ENCODE measurements at places on chromosomes 1 and 21.

DNA sequence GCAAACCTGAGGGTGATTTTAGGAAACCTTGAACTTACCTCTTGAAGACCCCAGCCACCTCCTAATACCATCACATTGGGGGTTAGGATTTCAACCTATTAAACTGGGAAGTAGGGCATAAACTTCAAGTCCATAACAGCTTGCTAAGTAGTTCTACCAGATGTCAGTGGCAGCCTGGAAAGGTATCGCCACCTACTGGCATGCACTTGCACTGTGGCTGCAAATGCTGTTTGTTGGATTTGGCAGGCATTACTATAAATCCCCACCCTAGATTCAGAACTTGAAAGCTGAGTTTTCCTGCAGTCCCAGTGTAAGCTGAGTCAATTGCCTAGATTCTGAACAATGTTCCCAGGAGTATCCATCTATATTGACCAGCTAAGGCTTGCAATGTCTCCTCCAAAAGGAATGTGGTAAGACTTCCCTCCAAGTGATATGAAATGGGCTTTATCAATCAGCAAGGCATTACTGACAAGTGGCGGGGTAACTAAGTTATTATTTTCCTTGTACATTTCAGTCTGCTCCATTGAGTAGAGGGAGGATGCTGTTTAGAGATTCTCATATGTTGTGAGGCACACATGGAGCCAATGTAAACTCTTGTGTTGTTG is 474.5 kb downstream of the PTPRC start:
- peak; percentile 6 for DNase-seq
- no peak overlapping the region for H3K27ac ChIP-seq
- no peaks in the 10 kb centered on the region for H3K4me1 ChIP-seq
- no peak overlapping the region for H3K4me3 ChIP-seq
- no peaks in the 10 kb centered on the region for H3K27me3 ChIP-seq

DNA sequence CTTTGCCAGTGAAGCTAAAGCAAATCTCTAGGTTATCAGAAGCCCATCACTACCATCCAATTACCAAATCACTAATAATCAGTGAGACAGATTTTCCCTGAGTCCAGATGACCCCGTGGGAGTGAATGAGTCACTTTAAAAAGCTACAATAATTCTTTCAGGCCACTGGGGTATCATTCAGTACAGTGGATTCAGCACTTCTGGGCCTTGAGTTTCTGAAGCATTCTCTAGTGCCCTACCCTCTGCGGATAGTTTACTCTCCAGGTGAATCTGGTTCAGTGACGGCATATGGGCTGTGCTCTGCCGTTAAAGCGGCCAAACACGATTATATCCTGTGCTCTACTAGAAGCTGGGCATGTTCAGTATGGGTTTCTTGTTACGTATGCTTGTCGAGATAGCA is 26.1 kb downstream of the NR5A2 start:
- H3K27ac ChIP-seq, result peak overlapping the region; percentile 77
- peak; percentile 31 for DNase-seq
- peaks cover 1% of the 10 kb centered on the region for H3K36me3 ChIP-seq
- H3K4me3 ChIP-seq, result no peak overlapping the region

DNA sequence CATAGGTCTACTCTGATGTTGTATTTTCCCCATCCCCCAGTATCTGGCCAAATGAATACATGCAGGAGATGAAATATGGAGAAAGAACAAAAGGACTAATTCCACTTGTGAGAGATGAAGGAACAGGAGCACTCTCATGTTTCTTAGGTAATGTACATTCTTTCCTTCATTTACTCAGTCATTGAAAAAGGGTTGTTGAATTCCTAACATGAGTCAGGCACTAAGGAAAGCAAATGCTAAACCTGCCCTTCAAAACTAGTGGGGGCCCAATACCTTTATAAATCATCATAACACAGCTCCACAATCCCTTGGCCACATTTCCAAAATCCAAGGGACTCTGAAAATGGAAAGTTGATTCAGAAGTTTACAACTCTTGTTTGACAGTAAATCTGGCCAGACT is 94.3 kb downstream of the DIRAS3 start:
- no peak overlapping the region for H3K27ac ChIP-seq
- no peaks in the 10 kb centered on the region for H3K36me3 ChIP-seq
- DNase-seq, result no peak
- H3K4me3 ChIP-seq, result no peak overlapping the region
- no peaks in the 10 kb centered on the region for H3K27me3 ChIP-seq

- no peak for DNase-seq
- no peaks in the 10 kb centered on the region for H3K27me3 ChIP-seq
- H3K4me1 ChIP-seq, result no peaks in the 10 kb centered on the region
- peaks cover 3% of the 10 kb centered on the region for H3K36me3 ChIP-seq
Measured at GRCh38 chr1:52166996-52167753, 25.3 kb downstream of the ZFYVE9 start.

DNA sequence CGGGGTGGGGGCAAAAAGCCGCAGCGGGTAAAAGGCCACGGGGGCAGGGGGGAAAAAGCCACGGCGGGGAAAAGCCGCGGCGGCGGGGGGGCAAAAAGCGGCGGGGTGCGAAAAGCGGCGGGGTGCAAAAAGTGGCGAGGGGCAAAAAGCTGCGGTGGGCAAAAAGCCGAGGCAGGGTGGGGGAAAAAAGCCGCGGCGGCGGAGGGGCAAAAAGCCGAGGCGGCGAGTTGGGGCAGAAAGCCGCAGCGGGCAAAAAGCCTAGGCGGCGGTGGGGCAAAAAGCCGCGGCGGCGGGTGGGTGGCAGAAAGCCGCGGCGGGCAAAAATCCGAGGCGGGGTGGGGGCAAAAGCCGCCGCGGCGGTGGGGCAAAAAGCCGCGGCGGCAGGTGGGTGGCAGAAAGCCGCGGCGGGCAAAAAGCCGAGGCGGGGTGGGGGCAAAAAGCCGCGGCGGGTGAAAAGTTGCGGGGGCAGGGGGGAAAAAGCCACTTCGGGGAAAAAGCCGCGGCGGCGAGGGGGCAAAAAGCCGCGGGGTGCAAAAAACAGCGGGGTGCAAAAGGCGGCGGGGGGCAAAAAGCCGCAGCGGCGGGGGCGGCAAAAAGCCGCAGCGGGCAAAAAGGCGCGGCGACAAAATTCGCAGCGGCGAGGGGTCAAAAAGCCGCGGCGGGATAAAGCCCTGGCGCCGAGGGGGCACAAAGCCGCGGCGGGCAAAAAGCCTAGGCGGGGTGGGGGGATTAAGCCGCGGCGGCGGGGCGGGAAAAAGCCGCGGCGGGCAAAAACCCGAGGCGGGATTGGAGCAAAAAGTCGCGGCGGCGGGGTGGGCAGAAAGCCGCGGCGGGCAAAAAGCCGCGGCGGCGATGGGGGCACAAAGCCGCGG is 3901.2 kb downstream of the SRGAP2C start:
- no peak for DNase-seq
- no peak overlapping the region for H3K4me3 ChIP-seq
- no peaks in the 10 kb centered on the region for H3K36me3 ChIP-seq

GRCh38 chr1:155392898-155393411 is 72.3 kb downstream of the RUSC1 start:
- no peaks in the 10 kb centered on the region for H3K27me3 ChIP-seq
- DNase-seq, result no peak
- H3K4me3 ChIP-seq, result no peak overlapping the region

- no peak for DNase-seq
- peak overlapping the region; percentile 76 for H3K27ac ChIP-seq
- no peaks in the 10 kb centered on the region for H3K27me3 ChIP-seq
- H3K36me3 ChIP-seq, result peaks cover 10% of the 10 kb centered on the region
Measured at GRCh38 chr1:161176468-161177111, 717 bp downstream of the B4GALT3 start.

- no peaks in the 10 kb centered on the region for H3K27me3 ChIP-seq
- no peak overlapping the region for H3K4me3 ChIP-seq
- H3K27ac ChIP-seq, result no peak overlapping the region
- H3K4me1 ChIP-seq, result peaks cover 6% of the 10 kb centered on the region
Measured at GRCh38 chr21:42028766-42029425, 18.7 kb upstream of the ZBTB21 start.

DNA sequence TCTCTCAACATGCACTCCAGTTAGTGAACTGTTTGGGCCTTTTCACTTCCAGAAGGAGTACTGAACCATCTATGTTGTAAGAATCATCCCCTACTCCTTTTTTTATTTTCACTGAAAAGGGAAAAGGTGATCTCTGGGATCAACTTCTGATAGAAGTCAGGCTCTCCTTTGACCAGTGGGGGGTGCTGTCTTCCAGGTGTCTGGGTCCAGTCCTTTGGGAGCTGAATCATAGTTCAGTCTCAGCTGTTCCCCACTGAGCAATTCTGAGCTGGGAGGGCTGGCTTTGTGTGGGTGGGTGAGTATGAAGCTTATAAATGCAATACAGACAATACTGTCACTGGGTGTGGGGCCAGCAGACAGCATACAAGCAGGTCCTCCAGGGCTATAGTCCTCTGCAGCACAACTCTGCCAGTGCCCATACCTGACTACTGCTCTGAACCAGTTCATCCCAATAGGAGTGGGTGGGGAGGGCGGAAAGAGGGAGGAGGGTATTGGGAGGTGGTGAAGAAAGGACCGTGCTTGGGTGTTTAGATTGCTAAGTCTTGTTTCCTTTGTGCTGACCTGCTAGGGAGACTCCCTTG is 12.5 kb upstream of the SARS1 start:
- DNase-seq, result peak; percentile 52
- peaks cover 41% of the 10 kb centered on the region for H3K36me3 ChIP-seq
- no peak overlapping the region for H3K4me3 ChIP-seq

DNA sequence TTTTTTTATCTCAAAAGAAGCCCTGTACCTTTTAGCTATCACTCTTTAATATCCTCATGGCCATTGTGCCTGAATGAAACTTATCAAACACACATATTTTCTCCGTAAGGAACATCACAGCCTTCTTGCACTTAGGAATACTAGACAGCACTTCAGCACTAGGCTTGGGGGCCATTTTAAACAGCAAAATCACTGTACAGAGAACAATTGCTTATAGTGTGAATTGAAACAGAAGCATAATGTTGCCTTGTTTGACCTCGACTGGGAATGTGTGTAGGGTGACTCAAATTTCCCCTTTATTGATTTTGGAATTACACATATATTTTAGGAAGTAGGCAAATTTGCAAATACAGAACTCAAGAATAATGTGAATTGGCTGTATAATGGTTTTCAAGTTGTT is 36.4 kb downstream of the KYAT3 start:
- H3K27me3 ChIP-seq, result no peaks in the 10 kb centered on the region
- no peak overlapping the region for H3K27ac ChIP-seq
- no peaks in the 10 kb centered on the region for H3K4me1 ChIP-seq
- no peak overlapping the region for H3K4me3 ChIP-seq
- no peak for DNase-seq

DNA sequence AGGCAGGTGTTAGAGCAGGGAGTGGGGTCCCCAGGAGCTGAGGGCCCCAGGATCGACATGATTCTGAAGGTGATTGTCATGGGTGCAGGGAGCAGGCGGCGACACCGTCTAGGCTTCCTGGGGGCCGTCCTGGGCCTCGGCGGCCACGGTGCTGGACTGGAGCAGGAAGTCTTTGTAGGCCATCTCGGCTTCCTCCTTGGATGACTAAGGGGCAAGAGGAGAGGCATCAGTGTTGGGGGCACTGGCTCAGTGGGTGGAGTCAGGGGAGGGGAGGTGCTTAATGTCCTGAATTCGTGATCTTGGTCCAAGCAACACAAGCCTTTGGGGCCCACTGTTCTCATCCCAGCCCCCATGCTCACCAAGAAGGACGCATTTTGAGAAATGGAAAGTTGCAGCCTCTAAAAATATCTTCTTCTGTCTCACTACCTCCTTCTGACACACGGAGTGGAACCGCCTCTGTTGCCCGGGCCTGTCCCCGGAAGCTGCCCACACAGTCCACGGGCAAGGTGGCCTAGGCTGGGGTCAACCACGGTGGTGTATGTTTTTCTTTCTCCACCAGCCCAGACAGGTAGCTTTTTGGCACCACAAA is 8.6 kb upstream of the FCMR start:
- H3K27ac ChIP-seq, result peak overlapping the region; percentile 62
- H3K27me3 ChIP-seq, result no peaks in the 10 kb centered on the region
- no peak overlapping the region for H3K4me3 ChIP-seq
- peaks cover 4% of the 10 kb centered on the region for H3K4me1 ChIP-seq
- DNase-seq, result no peak

- H3K4me3 ChIP-seq, result no peak overlapping the region
- H3K27me3 ChIP-seq, result no peaks in the 10 kb centered on the region
- no peaks in the 10 kb centered on the region for H3K36me3 ChIP-seq
- DNase-seq, result no peak
- no peak overlapping the region for H3K27ac ChIP-seq
Measured at GRCh38 chr1:99754055-99754626, 12.3 kb downstream of the FRRS1 start.

DNA sequence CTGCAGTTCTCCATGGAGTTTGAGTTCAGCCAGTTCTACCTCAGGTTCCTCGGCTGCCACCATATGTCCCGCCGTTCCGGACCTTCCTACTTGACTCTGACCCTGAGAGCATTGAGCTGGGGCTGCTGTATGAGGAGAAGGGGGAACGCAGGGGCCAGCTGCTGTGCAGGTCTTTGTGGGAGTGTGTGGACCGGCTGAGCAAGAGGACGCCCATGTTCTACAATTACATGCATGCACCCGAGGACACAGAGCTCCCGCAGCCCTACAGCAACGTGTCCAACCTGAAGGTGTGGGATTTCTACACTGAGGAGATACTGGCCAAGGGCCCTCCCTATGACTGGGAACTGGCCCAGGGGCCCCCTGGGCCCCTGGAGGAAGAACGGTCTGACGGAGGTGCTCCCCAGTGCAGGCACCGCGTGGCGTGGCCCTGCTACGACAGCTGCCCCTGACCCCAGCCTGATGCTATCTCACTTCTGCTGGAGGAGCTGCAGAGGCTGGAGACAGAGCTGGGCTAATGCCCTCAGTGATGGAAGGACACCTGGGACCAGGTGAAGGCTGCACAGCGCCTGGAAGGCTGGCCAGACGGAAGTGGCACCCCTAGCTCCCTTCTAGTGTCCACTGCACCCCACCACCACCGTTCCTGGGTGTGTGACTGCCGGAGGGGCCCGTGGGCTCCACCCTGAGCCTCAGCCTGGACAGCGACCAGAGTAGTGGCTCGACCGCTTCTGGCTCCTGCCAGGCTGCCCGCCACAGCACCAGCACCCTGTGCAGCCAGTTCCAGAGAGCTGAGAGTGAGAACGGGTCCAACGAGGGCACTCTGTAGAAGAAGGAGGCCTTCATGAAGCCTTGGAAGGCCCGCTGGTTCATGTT is 20.8 kb upstream of the NPPB start:
- no peak overlapping the region for H3K27ac ChIP-seq
- no peaks in the 10 kb centered on the region for H3K4me1 ChIP-seq
- H3K4me3 ChIP-seq, result no peak overlapping the region

GRCh38 chr1:12457771-12458170 is 160.2 kb downstream of the DHRS3 start:
- peaks cover 21% of the 10 kb centered on the region for H3K36me3 ChIP-seq
- no peak for DNase-seq
- peak overlapping the region; percentile 70 for H3K27ac ChIP-seq
- peaks cover 31% of the 10 kb centered on the region for H3K4me1 ChIP-seq
- H3K27me3 ChIP-seq, result no peaks in the 10 kb centered on the region
- H3K4me3 ChIP-seq, result no peak overlapping the region

DNA sequence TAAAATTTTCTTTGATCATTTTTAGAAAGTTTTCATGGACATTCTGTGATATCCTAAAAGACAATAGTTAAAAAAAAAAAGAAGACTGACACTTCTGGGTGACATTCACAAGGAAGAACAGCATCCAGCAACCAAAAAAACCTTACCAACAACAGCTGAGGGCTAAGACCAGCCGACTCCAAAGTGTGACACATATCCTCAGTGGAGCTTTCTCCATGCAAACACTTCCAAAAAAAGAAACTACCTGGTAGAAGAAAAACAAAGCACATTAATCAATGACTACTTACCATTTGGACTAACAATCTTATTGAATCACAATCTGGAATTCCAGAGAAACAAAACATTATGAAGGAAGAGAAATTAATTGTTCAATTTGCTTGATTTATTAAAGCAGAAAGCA is 88.2 kb downstream of the IARS2 start:
- no peak overlapping the region for H3K27ac ChIP-seq
- H3K4me1 ChIP-seq, result no peaks in the 10 kb centered on the region
- peaks cover 10% of the 10 kb centered on the region for H3K36me3 ChIP-seq

All from small intestine (tissue), 16 donors.